ENCODE measurements at places on chromosomes 3 and 15. TPM values are rescaled to one million over a fixed set of nuclear protein-coding genes. Genes with fewer than 3 reads are reported as not detected.

GRCh38 chr3:152352554-152352953 is 83.8 kb downstream of the MBNL1 start:
- no peak for DNase-seq

- DNase-seq: no peak
Observed at GRCh38 chr3:119340014-119340413, 45.8 kb downstream of the ARHGAP31 start.

- no peak for DNase-seq
Observed at GRCh38 chr15:95681836-95682544, 648.5 kb upstream of the NR2F2 start.

DNA sequence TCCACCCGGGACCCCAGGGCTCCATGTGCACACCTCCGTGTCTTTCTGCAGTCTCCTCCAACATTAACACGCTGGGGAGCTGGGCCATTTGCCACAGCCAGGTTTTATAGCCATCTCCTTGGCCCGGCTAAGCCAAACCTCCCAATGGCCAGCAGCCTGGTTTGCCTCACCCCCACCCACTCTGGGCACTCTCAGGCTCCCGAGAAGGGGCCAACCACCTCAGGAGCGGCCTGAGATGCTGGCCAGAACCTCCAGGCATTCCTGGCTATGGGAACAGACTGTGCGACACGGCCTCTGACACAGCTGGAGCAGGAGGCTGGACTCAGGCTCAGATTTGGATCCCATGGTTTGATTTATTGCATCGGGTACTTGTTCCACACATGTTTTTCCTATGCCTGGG is 289.7 kb downstream of the RPLP1 start:
- no peak for DNase-seq

ADGRG7 gene
- total RNA-seq: not detected

DNA sequence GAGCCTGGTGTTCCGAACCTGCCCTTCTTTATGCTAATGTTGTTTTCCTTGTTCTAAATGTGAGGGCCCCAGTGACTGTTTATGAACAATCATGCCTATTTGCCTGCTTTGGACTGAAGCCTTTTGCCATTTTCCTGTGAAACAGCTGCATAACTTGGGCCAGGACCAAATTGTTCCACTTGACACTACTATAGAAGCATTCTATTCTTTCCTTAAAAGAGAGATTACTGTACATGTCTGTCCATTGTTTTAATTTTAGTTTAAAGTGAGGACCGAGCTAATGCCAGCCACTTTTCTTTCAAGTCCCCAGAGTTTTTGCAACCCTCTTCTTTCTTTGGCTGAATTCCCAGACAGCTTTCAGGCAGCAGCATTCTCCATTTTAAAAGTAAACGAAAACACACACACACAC is 980.3 kb downstream of the CADM2 start:
- DNase-seq: peak; percentile 73

LSMEM2 gene
- total RNA-seq: not detected

CASR gene
- not detected for total RNA-seq

DNA sequence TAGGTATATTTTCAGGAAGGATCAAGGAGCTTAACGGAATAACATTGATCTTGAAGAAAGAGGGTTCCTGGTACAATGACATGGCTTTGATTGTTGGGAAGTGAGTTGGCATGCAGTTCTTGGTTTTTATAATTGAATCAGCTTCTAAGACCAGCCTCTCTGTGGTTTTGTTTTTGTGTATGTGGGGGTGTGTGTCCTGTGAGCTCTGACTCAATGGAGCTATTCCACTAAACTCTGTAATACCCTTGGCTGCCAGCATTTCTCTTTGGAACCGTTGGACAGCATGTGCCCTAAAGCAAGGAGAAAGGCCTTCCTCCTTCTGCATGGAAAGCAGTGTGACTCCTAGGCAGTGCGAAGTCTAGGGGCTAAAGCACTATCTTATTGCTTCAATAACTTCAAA is 124.8 kb downstream of the EDEM1 start:
- DNase-seq: no peak

GRCh38 chr3:149401212-149401925 is 23.9 kb upstream of the TM4SF1 start:
- no peak for DNase-seq

GRCh38 chr3:114687151-114687550 is 393.3 kb downstream of the TIGIT start:
- DNase-seq: peak; percentile 11

PLA2G4B gene
- 3.0 TPM for total RNA-seq

DNA sequence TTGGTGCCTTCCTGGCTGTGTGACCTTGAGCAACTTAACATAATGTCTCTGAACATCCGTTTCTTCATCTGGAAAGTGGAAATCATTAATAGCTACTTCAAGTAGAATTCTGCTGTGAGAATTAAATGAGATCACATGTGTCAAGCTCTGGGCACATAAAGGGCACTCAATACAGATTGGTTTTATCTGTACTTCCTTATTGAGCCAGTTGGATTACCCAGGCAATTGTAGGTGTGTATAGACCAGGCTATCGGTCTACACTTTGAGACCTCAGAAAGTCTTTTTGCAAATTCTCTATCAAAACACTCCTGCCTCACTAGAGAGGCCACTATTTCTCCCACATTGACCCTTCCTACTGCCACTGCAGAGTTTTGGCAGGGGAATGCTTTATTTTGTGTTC is 47.7 kb downstream of the ANP32A start:
- no peak for DNase-seq
